ENCODE measurements at places on chromosomes 12 and 14.
A peak's percentile ranks its signal among the peaks of the same experiment; 100 is the strongest.

DNA sequence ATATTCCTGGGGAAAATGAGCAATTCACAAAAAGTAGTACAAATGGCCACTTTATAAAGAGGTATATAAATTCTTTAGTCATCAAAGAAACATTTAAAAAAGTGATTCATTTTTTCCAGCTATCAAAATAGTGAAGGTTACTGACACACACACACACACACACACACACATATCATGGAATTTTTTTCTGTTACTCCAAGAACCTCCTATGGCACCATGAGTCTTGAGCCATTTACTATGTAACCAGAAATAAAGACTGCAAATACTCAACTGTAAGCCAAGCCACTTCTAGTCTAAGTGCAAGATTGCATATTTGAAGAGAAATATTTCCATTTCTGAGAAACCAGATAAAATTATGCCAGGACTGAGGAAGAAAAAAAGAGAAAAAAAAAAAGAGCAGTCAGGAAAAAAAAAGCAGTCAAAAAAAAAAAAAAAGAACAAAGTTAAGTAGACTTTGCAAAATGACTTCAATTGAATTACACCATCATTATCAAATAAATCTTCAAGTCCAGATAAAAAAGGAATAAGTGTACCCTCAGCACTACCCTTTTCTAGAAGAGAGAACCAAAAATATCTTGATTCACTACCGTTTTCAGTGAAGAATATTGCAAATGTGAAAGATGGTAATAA, 275.7 kb downstream of the DAD1 start:
- DNase-seq, result no peak

DNA sequence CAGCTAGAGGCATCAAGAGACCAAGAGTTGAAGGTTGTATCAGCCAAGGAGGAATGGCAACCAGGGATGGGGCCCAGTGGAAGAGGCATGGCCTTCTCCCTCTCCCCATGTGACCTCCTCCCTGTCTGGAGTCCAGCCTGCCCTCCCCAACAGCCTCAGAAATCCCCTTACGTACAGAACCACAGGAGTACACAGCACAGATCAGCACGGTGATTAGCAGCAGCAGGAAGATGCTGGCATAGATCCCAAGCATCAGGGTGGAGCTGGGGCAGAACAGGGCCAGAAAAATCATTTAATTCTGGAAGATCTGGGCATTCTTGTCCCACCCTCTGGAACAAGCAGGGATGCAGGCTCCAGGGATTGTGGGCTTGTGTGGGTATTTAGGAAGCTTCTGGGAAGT, 14.4 kb downstream of the ADCY6 start:
- no peak for DNase-seq

- DNase-seq, result no peak
These were observed 451.7 kb downstream of the MDGA2 start for GRCh38 chr14:47223656-47224055.

GRCh38 chr12:84362552-84362897, 550.1 kb downstream of the SLC6A15 start:
- no peak for DNase-seq

- no peak for DNase-seq
These were observed 6.0 kb downstream of the GALNT9 start for GRCh38 chr12:132323171-132324010.

- no peak for DNase-seq
These were observed 388.5 kb downstream of the AACS start for GRCh38 chr12:125453751-125454150.

GRCh38 chr12:59928416-59928815, 332.6 kb downstream of the SLC16A7 start:
- DNase-seq, result no peak

GRCh38 chr14:102317564-102318248, 1.8 kb upstream of the ZNF839 start:
- peak; percentile 87 for DNase-seq

All from NCI-H187 (cell line).